Mucosa of gallbladder (tissue), 1 donor: ENCODE measurements at places on chromosomes 1 and 21.

GRCh38 chr1:104989012-104989411, 1239.3 kb downstream of the AMY1C start:
- no peak for DNase-seq

GRCh38 chr21:42556960-42557359, 43.3 kb downstream of the SLC37A1 start:
- no peak for DNase-seq

DNA sequence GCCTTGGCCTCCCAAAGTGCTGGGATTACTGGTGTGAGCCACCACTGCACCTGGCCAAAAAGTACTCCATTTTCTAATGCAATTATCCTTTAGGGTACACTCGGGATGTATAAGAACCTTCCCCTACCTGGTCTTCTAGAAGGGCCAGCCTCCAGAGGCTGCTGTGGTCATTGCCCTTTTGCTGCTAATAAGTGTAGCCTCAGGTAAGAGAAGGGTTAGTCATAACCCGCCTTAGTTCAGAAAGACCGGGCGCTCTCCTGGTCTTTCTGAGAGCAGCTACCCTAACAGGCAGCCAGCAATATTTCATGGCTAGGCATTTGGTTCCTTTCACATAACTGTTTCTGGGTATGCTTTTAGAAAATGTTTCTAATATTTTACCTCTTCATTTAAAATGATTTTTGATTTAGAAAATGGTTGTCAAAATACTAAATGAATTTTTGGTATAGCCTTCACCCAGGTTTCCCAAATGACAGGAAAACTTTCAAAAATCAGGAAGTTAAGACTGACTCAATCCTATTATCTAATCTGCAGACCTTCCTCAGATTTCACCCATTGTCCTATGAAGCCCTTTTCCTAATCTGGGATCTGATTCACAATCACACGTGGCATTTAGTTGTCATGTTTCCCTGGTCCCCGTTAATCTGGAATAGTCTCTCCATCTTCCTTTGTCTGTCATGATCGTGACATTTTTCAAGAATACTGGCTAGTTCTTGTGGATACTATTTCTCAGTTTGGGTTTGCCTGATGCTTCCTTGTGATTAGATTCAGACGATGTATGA, 479.0 kb downstream of the SIPA1L2 start:
- DNase-seq, result no peak

DNA sequence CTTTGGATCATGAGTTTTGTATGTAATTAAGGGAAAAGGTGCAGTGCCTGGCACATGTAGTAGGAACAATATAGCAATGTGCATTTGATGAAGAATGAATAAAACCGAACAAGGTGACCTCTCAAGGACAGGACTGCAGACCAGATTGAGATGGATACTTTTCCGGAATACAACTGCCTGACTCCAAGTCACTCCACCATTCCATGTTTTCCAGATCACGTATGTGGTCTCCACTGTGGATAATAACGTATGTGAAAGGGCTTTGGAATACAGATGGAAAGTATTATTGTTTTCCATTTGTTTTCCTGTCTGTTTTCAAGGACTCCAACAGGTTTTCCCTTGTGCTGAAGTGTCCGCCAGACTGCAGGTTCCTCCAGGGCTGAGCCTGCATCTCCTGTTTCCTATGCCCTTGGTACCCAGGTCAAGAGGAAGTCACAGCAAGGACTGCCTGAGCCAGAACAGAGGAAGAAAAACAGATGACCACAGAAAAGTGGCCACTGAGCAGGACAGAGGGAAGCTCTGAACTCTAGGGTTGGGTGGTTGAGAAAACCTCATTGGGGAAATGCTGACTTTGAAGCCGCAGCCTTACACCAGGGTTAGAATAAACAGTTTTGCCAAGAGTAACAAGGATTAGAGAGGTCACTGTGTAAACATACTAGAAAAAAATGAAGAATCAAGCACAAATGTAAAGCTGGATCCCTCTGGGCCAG, 4.0 kb downstream of the CFAP45 start:
- DNase-seq, result no peak

DNA sequence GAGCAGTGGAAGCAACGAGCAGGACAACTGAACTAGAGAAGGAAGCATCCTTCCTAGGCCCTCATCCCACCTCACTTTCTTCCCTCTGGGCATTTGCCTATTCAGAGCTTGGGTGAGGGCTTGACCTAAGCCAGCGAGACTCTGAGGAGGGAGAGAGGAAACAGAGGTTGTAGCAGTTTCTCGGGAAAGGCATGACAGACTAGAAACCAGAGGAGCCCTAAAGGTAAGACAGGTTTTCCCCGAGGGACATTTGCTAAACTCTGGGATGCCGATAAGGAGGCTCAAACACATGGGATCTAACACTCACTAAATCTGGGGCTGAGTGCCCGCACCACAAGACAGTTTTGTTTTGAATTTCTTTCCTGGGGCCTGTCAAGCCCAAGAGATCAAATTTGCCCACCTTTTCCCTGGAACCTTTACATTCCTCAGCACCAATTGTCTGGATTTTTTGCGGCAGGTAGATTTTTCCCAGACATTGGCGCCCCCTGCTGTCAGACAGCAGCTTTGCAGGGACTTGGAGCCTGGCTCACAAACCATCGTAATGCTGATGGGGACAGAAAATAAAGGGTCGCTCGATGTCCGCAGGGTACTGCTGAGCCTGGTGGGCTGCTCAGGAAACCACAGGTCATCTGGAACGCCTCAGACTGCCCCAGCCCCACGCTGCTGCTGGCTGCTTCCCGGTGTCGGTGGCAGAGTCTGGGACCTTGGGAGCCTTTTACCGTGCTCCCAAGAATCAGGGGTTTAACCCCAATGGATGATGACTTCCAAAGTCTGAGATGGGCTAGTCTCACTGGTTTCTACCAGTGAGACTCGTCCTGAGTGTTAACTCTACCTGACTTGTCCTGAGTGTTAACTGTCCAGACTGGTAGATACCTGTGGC, 23.4 kb upstream of the TSPAN2 start:
- no peak for DNase-seq

DNA sequence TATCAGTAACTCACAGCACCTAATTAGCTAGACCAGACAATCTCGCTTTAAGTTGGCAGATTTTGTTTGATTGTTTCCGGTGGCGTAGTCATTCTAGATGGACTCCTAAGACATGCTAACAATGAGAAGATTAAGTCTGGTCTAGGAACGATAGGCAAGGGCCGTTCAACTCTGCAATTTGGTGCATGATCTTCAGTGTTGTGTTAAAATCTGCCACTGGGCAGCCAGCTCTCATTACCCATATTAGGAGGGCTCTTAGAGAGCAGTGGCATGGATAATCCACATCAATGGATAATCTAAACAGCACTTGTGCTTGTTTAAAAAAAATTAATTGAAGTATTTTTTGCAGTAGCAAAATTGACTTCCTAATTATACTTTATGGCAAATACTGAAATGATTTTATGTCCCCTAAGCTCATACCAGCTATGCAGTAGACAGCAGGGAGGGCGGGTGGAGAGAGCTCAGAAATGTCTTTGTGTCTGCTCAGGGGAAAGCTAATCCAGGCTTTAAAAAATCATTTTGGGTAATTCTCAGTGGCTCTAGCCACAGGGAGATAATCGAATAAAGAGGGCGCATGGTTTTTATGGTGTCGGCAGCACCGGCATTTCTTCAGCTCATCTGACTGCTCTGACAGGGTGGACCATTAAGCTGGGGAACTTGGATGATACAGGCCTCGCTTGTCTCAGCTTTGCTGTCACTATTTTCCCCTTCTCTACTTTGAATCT, 48.5 kb upstream of the IKBKE start:
- no peak for DNase-seq

DNA sequence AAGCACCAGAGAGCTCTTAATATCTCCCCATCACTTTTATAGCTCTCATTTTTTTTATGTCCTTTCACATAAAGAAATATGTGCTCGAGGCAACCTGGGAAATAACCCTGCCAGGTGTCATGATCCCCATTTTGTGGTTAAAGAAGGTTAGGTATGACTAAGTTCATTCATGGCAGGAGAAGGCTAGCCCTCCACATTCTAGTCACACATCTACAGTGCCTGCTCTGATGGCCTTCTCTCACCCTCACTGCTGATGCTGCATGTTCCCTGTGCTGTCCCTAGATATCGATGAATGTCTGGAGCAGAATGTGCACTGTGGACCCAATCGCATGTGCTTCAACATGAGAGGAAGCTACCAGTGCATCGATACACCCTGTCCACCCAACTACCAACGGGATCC, 187.5 kb downstream of the TPR start:
- no peak for DNase-seq

DNA sequence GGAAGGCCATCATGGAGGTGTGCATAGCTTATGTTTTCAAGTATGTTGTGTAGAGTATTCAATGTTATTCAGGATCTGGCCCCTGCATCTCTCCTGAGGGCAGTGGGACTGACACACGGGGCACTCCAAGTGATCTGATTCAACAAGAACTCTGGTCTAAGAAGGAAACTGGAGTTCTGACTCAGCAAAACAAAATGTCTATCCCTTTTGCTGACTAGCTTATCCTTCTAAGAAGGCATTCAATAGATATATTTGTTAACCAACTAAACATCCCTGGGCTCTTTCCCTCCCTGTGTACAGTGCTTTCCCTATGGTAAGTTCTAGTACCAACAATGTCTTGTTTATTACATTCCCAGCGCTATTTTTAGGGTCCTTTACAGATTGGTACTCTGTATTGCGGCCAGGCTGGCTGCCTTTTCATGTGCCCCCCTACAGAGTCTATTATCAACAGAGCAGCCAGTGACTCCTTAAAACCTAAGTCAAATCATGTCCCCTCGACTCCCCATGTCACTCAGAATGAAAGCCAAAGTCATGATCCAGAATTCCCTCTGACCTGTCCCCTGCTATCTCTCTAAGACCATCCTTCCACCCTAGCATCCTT, 304.9 kb downstream of the KCNH1 start:
- DNase-seq, result no peak

DNA sequence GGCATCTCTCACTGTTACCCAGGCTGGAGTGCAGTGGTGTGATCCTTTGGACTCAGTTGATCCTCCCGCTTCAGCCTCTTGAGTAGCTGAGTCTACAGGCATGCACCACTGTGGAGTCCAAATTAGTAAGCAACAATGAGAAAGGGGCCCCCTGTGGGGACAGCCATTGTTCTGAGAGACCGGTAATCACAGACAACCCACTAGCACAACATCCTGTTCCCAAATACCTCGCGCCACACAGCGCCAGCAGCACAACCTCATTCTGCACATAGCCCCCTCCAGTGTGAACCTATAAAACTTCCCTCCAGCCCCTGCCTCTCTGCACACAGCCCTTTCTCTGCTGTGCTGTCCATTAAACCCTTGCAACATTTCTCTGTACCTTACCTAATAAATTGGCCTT, 226.4 kb downstream of the DYRK1A start:
- no peak for DNase-seq

DNA sequence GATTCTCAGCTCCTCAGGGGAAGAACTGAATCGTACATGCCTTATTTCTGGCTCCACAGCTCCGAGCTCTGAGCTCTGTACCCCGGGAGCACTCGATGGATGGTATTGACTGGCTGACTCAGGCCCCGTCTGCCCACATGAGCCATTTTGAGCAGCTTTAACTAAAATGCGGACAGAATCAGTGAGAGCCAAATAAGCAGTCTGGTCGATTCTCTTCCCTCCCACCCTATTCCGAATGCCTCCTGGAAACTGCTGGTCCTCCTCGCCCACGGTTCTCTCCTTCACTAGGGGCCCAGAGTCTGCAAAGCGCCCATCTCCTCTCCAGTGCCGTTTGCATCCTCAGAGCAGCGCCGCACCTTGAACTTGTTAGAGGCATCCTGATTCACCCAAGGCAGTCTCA, 125.9 kb upstream of the IRF2BP2 start:
- DNase-seq, result no peak

DNA sequence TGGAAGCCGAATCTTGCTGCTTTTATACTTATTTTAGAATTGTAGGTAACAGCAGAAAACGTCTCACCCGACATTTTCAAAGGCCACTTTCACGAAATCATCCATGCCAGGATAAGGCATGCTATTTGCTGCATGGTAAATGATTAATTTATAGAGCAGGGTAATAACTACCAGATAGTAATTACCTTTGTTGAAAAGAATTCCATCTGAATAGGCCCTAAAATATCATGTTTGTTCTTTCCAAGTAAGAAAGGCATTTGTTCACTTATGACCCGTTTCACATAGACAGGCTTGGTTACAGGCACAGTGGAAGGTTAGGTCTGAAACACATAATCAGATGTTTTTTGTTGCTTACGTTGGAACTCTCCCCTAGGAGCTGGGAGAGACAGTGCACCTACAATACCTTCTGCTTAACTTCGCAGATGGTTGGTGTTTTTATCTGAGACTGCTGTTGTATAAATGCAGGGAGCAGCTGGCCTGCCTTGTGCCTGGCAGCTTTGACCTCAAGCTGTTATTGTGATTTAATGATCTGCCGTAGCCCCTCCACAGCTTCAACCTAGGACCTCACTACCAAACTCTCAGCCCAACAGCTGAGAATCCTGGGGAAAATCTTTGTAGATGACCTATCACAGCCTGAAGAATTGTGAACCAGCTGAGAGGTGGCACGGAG, 1.6 kb downstream of the SLC44A3 start:
- no peak for DNase-seq

- DNase-seq, result no peak
Observed at GRCh38 chr1:85678193-85678592, 30.0 kb downstream of the ZNHIT6 start.

DNA sequence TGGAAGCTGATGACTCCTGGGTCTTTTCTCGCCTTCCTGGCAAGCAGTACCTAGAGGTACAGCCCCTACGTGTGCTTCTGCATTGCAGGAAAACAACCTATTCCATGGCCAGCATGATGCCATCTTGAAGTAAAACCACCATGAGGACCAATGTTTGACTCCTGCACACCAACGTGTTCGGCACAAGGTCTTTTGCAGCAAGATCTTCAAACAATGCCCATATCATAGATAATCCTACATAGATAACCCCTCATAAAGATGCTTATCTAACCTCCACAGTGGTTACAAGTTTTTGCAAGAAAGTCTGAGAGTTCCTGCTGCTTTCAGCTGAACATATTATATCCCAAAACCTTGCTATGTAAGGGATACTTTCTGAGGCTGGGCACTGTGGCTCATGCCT, 141.1 kb upstream of the MAP1LC3C start:
- DNase-seq, result no peak

DNA sequence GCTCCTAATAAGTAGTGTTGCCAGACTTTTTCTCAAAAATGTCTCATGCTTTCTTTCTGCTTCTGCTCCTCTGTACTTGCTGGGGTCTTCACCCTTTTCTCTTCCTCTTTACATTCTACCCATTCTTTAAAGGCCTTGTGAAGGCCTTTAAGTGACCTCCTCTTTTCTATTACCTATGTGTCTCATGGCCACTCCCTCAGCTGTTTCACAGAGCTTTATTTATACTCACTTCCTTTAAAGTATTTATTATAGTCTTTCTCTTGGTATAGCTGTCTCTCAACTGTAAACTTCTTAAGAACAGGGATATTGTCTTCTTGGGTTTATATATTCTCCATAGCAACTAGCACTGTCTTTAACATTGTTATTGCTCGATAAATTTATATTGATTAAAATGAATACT, 792 bp downstream of the GOLPH3L start:
- DNase-seq, result no peak

GRCh38 chr1:55716151-55716550, 501.0 kb upstream of the USP24 start:
- no peak for DNase-seq

GRCh38 chr1:174079796-174080195, 57.6 kb upstream of the RC3H1 start:
- DNase-seq, result no peak
